Mesothelial cell of epicardium (in vitro differentiated cells): ENCODE measurements at places on chromosomes 1 and 21.

DNA sequence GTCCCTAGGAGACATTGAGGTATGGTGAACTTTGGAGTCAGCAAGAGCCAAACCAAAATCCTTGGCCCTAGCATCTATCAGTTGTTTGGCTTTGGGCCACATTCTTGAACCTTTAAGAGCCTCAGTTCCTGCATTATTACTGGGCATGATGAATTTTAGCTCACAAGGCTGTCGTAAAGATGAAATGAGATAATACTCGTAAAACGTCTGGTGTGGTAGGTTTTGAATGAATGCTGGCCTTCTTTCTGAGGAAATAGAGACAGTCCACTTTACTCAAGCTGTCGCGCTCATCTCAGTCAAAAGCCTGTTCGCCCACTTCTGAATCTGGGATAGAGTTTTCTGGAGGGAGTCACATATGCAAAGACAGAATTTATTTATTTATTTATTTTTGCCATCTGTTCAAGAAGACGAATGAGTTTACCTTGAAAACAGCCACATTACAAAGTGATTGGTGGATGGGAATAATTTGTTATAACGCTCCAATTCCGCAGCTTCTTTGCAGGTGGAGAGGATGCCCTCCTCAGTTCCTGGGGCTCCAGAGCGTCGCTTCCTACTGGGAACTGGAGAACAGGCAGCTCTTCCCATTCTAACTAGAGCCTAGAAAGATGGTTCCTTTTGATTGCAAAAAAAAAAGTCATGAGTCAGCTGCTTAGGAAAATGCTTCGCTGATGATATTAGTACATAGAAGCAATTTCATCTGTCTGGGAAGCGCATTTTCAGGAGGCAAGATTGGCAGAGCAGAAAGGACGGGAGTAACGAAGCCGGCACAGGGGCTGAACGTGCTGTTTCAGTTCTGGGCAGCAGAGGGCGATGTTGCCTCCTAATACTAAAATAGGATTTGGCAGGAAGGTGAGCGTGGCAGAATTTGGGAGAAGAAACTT lies 49.9 kb upstream of the CYP2J2 start:
- peak; percentile 84 for DNase-seq

DNA sequence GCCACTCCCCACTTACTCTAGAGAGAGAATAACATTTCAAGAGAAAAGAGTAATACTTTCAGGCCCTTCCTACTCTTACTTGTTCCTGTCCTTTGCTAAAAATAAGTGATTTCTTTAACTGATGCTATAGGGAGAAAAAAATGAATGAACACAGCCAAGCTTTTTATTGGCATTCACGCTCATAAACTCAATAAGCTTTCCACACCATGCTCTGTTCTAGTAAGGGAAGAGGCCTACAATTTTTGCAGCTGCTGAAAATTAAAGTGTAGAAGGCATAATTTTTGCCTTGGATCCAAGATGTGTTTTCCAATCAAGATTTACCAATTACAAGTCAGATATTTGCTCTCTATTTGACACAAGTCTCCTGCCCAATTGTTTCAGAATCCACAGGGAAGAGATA lies 188.1 kb upstream of the RGS18 start:
- no peak for DNase-seq

DNA sequence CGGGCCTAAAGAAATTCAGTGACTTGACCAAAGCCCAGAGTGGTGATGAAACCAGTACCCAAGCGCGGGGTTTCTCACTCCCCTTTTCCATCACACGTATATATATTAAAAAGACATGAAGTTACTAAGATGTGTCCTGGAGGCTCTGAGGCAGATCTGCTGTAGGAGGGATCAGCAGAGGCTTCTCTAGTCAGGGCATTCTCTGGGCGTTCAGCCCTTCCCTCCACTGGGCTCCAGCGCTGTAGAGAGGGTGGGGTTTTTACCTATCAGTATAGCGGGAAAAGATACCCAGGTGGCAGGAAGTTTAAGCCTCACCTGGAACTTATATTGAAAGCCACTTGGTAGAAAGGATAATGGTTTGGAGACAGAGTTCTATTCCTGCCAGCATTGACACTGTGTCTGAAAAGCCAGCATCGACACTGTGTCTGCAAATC lies 862 bp upstream of the PLEKHO1 start:
- no peak for DNase-seq

DNA sequence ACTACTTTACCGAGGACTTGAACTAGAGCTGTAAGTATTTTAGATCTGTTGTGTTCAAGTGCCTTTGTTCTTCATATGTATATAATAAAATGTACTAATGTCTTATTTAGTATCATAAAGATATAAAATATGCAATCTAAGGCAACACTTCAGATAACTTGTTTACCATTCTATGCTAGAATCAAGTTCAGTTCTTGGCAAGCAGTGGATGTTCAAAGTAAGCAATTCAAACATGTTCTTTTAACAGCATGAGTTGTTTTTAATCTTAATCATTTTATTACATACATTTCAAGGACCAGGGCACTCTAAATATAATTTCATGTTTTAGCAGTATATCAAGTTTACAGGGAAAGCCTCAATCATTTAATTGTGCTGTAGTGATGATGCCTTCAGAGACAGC lies 47.0 kb downstream of the ZC3H11B start:
- DNase-seq = no peak

DNA sequence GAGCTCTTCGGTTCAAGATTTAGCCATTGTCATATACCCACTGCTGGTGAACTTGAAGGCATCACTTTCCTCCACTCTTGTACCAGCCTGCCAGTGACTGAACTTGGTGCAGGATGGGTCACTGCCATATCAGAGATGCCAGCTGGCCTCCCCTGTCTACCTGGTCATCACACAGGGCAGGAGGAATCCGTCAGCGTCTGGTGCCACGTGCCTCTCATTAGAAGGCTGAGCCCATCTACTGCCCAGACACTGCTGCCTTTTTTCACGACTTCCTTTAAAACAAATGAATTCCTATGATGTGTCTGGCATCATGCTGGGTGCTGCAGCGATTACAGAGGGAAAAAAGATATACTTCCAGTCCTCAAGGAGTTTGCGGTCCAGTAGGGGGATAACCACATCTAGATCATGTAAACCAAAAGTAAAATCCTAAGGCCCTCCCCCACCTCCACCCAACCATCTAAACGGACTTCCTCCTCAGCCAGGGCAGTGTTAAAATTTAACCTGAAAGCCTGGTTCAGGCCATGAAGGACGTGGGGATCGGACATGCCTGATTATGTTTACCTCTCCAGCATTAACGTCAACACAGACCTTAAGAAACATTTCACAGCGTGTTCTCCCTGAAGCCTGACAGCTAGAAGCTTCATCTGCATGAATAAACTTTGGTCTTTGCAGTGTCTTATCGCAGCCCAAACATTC lies 29.2 kb upstream of the PDE9A start:
- no peak for DNase-seq

GRCh38 chr1:59565611-59566410 lies 248.9 kb upstream of the HOOK1 start:
- DNase-seq = no peak
